ENCODE measurements at places on chromosomes 2 and 18.

- DNase-seq: no peak
These were observed 106.4 kb downstream of the CTAGE1 start for GRCh38 chr18:22311301-22311700.

- DNase-seq: no peak
These were observed 677.5 kb upstream of the FSHR start for GRCh38 chr2:49831698-49832367.

GRCh38 chr2:96109361-96109680 lies 7.0 kb downstream of the ADRA2B start:
- no peak for DNase-seq

DNA sequence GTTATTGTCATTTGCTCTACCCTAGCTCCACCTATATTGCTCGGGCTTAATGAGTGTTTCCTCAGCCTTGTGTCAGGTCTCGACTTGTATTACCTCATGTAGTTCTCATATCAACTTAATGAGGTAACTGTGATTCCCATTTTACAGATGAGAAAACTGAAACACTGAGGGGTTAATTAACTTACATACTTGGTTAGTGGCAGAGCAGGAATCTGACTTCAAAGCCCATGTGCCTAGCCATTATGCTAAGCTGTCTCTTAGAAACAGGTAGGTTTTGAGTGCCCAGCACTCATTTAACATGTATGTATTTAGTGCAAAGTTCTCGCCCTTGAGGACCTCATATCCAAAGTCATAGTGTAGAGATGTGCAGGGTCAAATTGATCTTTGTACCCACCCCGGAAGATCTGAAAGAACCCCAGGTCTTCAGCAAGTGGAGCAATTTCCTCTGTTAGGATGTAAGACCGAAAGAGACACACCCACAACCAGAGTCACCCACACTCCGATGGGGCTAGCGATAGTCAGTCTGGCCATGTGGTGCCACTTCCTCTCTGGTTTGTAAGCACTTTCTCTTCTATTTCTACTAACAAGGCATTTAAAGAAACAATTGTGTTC lies 121.0 kb upstream of the SLC39A10 start:
- DNase-seq: no peak

DNA sequence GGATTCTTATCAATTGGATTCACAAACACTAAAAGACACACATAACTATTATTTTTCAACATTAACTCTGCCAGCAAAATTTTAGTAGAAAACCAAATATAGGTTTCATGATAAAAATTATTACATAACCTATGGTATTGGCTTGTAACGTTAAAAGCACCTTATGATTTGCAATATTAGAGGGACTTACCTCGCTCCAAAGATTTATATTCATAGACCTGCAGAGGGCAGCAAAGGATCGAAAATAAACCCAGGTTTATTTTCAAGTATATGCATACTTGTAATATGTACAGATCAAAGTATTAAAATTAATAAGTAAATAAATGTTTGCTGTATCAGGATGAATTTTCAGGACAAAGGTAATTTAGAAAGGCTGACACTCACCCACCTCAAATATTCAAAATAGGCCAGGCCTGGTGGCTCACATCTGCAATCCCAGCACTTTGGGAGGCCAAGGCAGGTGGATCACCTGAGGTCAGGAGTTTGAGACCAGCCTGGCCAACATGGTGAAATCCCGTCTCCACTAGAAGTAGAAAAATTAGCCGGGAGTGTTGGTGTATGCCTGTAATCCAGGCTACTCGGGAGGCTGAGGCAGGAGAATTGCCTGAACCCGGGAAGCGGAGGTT lies 45.3 kb downstream of the LRPPRC start:
- peak; percentile 17 for DNase-seq

DNA sequence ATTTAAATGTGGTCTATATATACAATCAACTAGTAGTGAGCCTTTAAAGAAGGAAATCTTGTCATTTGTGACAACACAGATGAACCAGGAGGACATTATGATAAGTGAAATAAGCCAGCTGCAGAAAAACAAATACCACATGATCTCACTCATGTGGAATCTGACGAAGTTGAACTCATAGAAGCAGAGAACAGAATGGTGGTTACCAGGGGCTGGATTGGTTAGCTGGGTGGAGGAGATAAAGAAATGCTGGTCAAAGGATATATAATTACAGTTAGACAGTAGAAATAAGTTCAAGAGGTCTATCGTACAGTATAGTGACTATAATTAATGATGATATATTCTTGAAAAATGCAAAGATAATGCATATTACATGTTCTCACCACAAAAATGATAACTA lies 267.9 kb downstream of the FBXO15 start:
- DNase-seq: no peak

GRCh38 chr2:9004338-9005204 lies 1.1 kb upstream of the MBOAT2 start:
- DNase-seq: no peak

DNA sequence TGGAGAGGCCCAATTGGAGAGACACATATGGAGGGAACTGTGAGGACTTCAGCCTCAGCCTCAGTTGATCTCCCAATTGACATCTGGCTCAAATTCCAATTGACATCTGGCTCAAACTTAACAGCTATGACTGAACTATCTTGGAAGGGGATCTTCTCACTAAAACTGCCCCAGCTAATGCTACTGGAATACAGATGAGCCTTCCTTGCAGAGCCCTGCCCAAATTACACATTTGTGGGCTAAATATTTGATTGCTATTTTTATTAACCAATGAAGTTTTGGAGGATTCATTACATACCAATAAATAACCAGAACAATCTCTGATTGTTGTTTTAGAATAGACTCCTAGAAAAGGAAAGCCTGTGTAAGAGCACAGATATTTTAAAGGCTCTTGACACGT lies 189.0 kb upstream of the THUMPD2 start:
- no peak for DNase-seq

DNA sequence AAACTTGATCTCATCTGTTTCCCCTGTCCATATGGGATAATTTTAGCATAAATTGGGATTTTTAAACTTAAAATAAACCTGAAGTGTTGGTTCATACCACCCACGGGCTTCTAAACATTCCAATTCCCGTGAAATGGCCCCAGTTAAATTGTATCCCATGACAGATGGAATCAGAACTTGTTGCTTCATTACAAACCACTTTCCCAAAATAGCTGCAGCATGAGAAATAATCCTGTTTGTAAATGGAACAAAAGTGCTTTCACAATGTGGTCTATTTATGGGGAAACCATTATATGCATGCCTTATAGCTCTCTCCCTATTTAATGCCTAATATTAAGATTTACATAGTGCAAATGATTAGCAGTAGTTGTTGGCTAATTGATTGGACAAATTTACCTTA lies 15.9 kb downstream of the SCG2 start:
- DNase-seq: no peak

DNA sequence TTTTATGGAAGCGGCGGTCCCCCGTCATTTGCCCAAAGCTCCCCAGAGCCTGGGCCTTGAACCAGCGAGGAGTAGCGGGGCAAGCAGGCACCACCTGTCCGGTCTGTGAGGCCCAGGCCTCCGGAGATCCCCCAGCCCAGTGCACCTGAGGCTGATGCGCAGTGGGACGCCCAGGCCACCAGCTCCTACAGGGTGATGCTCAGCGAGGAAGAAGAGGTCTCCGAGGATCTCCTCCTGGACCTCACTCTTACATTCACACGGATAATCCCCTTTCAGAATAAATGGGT lies 220.2 kb downstream of the NDUFA10 start:
- no peak for DNase-seq

- no peak for DNase-seq
These were observed 90.0 kb downstream of the ZCCHC2 start for GRCh38 chr18:62612776-62613175.

DNA sequence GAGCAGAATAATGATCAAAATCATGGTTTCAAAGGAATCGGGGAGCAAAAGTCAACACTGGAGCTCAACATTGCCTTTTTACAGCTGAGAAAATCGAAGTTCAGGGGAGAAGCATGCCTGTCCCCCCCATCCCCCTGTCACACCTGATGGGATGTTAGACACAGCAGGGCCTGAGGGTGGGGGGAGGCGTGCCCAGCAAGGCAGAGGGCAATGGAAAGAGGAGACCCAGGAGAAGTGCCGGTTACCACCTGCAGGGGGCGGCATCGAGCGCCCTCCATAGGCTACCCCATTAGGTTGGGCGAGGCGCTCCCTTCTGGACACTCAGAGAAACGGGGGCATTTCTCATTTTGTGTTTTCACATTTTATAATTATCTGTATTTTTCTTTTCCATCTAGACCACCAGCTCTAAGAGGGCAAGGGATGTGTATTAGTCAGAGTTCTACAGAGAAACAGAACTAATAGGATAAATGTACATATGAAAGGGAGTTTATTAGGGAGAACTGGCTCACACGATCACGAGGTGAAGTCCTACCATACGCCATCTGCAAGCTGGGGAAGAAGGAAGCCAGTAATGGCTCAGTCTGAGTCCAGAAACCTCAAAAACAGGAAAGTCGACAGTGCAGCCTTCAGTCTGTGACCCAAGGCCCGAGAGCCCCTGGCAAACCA lies 271.3 kb downstream of the LRATD1 start:
- DNase-seq: peak; percentile 78

- DNase-seq: peak; percentile 91
These were observed 102.8 kb downstream of the PXDN start for GRCh38 chr2:1641523-1641922.
